Activated T-helper 17 cell treated with anti-CD3 and anti-CD28 coated beads, Interleukin-2, amount 50 U/mL, for 72 hours (primary cell): ENCODE measurements at places on chromosomes 7 and 10. TPM values are rescaled to one million over a fixed set of nuclear protein-coding genes. Genes with fewer than 3 reads are reported as not detected.

CNNM1 gene
- 1.0 TPM for total RNA-seq

SORCS1 gene
- not detected for total RNA-seq

TBXAS1 gene
- total RNA-seq: 22.0 TPM

DNA sequence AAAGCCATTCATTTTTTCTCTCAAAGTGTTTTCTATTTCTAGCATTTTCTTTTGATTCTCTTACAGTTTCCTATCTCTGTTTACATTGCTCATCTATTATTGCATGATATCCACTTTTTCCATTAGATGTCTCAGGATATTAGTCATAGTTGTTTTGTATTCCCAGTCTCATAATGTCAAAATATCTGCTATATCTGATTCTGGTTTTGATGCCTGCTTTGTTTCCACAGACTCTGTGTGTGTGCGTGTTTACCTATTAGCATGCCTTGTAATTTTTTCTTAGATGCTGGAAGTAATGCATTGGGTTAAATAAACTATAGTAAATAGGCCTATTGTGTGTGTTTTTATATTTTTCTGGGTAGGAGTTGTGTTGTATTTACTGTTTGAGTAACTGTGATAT, 1126.3 kb downstream of the SORCS1 start:
- ATAC-seq: no peak
